ENCODE measurements at places on chromosomes 4 and X.

GRCh38 chrX:42531441-42531840 lies 246.5 kb downstream of the PPP1R2C start:
- no peak for DNase-seq

- no peak for DNase-seq
These were observed 89.5 kb downstream of the CBR4 start for GRCh38 chr4:168920441-168921065.

DNA sequence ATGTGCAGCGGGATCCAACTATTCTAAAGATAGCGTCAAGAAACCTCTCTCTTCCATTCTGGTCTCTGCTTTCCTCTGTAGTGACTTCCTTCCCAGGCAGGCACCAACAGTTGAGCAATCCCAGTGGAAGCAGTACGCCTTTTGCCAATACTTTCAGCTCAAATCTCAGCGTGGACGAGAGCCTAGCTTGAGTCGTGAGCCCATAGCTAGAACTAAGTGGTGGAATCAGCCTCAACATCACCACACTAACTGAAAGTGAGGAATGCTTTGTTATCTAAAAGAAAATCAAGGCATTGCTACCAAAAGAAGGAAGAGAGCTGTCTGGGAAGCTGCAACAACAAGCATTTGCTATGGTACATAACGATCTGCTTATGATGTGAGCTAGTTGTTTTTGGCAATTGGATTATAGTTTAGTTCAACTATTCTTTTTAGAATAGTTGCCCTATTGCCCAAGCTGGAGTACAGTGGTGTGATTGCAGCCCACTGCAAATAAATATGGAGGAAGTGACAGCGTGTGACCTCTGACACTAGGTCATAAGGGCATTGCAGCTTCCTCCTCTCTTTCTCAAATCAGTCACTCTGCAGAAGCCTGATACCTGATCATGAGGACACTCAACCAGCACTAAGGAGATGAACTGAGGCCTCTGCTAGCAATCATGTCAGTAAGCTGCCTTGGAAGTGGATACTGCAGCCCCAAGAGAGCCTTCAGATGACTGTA lies 24.7 kb upstream of the FRYL start:
- no peak for DNase-seq

GRCh38 chr4:134313591-134313990 lies 112.0 kb upstream of the PABPC4L start:
- DNase-seq, result no peak

DNA sequence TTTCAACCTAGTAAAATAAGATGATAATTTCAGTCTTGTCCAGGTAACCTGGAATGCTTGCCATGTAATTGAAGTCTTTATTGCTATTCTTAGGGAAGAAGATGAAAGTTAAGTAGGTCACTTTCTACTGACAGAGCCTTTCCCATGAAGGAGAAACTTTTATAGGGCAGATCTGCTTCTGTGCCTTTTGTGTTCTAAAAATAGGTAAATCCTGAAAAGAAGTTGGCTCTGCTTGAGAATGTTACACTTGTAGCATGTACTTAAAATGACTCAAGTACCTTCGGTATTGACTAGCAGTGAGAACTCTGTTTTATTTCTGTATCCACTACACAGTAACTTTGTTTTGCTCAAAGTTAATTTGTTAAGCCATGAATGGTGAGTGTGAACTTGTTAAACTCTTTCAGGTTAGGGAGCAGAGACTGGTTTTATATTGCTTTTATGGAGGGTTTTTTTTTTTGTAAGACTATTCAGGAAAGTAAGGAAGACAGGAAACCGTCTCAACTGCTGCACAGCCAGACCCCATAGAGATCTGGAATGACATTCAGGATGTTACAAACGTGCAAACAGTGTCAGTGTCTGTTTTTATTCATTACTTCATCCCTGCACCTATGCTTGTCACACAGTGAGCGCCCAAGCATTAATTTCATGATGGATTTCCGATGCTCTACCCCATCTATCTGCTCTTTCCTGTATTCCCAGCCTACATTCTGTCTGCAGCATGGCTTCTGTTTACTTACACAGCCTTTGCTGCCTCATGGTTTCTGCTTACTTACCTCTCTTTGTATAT lies 53.0 kb downstream of the SEPTIN11 start:
- DNase-seq, result no peak

DNA sequence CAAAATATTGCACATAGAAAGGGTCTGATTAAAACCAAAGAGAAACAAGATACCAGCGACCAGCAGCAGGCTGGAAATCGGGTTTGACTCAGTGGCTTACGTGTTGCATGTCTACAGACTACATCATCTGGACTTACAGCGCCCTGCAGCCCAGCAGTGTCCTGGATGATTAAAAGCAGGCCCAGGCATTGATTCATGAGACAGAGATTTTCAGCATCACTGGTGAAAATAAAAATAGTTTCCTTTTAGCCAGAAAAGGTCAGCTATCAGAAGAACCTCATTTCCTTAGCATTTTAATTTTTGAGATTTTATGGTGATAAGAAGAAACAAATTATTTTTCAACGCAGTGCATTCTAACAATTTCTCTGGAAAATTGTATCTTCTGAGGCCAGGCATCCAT lies 190.6 kb downstream of the PTTG2 start:
- no peak for DNase-seq

DNA sequence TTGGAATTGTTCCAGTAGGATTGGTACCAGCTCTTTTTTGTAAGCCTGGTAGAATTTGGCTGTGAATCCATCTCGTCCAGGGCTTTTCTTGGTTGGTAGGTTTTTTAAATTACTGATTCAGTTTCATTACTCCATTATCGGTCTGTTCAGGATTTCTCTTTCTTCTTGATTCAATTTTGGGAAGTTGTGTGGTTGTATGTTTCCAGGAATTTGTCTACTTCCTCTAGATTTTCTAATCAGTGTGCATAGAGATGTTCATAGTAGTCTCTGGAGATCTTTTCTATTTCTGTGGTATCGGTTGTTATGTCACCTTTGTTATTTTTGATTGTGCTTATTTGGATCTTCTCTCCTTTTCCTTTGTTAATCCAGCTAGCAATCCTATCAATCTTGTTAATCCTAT lies 248.7 kb downstream of the ARHGAP10 start:
- DNase-seq, result no peak

DNA sequence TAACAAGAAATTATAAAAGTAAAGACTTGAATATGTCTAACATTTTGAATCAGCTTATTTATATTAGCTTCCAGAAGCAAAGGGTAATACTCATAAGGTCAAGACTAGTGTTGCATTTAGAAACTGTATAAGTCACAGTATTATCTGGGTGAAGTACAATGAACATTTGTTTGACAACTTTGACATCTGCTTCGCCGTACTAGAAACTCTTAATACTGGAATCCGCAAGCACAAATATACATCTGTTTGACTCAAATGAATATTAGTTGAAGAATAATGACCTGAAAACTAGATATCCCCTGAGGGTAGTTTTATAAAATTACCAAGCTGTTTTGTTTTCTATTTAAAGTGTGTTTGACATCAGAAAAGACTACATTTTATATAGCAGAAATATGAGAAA lies 135.4 kb upstream of the ATOH1 start:
- no peak for DNase-seq

DNA sequence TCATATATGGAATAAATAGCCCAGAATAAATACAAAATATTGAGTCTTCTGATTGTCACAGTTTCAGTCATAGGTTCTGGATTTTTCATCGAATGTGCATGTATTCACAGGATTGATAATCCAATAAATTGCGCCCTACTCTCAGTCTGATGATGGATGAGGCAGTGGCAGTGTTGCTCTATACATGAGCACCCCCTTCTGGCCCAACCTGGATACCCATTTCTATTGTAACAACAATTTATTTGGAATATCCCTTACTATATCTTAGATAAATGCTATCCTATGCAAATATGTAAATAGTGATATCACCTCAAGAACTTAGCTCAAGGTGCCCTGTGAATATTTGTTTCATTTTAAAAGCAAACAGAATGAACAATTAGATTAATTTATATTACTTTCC lies 733.7 kb upstream of the PABPC4L start:
- no peak for DNase-seq

- no peak for DNase-seq
These were observed 1019.7 kb downstream of the STPG2 start for GRCh38 chr4:97123573-97123972.

GRCh38 chrX:48956728-48957414 lies 536 bp downstream of the OTUD5 start:
- no peak for DNase-seq

DNA sequence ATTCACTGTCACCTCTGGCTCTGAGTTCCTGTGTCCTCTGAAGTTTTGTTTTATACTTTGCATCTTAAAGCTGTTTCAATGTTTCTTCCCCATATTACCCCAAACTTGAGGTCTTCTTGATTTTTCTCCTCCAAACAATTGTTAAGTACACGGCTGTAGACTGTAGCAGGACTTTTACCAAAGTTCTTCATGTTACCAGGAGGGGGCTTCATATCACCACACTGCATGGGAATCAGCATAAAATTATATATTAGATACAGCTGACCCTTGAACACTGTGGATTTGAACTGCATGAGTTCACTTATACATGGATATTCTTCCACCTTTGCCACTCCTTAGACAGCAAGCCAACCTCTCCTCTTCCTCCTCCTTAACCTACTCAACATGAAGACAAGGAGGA lies 56.6 kb downstream of the SPATA18 start:
- no peak for DNase-seq

- DNase-seq, result no peak
These were observed 290.7 kb upstream of the PCDH18 start for GRCh38 chr4:137823007-137823406.

DNA sequence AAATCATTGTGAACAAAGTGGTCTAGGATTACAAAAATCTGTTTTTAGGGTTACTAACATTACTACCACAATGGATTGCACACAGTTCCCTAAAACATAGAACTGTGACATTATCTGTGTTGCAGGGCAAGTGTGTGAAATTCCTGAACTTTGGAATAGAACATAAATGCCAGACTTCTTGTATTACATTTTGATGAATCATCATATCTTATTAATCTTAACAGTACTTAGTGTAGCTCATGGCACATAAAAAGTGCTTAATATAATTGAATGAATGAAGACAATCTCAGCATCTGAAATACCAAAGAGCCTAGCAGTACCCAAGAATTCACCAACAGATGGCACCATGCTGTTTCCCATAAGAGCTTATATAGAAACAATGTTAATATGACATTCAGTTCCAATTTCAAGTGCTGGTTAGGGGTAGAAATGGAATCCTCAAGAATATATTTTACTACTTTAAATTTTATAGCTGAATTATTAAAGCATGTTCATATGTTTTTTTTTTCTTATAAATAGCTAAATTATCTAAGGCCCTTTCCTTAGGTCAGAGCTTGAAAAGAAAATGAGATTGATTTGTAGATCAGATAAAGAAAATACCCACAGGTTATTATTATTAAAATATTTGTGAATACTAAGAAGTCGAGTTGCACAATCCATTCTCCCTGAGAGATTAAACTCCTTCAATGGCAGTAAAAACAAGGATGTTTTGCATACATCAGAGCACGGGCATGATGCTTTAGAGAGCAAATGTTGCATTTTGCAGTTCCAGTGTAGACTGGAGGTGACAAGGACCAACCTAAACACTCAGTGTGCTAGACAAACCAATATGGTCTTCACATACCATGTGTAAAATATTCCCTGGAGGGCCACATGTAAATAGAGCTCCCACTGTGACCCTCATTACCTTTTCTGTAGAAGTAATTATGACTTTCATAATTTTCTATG lies 25.7 kb upstream of the SHISA3 start:
- DNase-seq, result no peak

DNA sequence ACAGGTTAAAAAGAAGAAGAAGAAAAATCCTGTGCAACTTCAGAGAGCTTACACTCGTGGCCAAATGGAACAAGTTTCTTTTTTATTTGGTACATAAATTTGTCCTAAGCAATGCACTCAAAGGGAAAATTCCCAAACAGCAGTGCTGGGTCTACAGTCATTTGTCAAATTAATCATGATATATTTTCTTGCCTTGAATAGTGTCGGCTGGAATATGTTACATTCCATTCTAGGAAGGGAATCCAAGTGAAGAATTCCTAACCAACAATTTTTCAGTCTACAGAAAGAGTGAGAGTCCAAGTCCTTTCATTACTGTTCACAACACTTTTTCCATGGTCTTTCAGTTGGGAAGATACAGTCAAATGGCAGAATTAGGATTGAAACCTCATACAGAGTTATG lies 63.9 kb downstream of the HAND2 start:
- no peak for DNase-seq

DNA sequence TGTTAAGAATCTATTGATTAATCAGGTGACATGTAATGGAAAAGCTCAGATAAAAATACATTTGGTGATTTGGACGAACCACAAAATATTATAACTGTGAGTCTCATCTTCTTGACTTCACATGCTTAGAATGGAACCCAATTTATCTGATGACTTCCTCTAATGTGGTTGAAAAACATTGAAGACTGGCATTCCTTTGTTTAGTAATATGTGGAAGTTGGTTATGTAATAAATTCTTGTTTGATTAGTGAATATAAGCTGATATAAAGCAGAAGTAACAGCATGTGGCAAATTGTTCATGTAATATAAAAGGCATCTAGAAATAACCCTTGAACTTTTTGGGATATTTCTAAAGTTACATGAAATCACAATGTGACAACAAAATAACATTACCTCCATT lies 9.7 kb downstream of the GIMD1 start:
- no peak for DNase-seq

DNA sequence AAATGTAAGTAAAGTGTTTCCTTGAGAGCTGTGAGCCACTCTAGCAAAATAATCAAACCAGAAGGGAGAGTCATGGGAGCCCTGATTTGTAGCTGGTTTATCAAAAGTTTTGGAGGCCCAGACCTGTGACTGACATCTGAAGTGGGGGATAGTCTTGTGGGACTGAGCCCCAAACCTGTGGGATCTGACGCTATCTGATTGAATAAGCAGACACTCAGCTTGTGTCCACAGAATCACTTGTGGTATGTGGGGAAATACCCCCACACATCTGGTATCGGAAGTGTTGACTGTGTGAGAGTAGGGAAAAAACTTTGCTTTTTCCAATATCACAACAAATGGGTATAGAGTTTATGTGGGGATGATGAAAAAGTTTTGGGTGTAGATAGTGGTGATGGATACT lies 35.4 kb downstream of the FUNDC1 start:
- no peak for DNase-seq

GRCh38 chr4:154444958-154445357 lies 46.6 kb downstream of the DCHS2 start:
- no peak for DNase-seq

DNA sequence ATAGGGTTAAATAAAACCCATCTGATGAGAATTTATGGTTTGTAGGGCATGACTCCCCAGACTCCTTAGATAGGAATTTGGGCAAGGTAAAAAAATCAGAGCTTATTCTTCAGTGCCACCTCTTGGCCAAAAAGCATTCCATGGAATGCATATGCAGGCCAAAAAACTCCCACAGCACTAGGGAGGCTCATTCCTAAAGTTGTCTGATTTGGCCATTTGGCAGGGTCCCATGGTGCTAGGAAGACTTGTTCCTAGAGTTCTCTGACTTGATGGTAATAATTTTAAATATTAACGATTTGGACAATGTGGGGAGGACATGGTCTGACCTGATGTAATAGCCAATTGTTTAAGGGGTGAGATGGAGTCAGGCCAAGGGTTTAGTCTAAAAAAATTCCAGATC lies 93.0 kb downstream of the SPIN4 start:
- no peak for DNase-seq
